Stimulated activated CD4-positive, alpha-beta T cell treated with anti-CD3 and anti-CD28 coated beads, Interleukin-4, amount 100 ng/mL, for 1 hour (primary cell): ENCODE measurements at places on chromosomes 16 and 17.

DNA sequence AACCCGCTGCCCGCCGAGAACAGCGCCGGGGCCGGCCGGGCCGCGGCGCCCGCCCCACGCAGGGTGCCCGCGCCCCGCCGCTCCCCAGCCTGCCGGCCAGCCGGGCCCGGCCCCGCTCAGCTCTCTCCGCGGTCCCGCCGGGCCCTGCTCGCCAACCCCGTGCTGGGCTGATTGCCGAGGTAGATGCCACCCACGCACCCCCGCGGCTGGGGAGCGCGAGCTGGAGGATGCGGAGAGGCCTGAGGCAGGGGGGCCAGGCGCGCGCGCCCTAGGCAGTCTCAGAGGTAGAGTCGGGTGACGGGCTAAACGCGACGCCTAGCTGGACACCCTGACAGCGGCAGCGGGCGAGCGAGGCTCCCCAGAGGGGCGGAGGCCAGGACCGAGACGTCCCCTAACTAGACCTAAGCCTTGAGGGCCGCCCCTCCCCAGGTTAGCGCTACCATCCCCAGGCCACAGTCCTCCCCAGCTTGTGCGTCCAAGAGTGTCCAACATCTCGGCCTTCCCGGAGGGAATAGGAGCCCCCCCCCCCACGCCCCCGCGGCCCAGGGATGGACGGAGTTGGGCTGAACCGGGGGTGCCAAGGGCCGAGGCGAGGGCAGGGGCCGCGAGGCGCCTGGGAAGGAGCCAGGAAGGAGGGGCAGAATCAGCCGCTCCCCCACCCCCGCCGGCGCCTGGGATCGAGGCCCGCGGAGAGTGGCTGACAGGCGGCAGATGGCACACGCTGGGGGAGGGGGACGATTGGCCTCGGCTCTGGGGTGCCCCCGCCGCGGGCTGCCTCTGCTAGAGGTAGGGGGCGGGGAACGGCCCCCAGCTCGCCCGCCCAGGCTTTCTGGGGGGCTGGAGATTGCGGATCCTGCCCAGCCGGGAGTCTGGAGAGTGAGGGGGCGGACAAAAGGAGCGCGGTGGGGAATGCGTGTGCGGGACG is 2.5 kb upstream of the ZNF423 start:
- peak; percentile 62 for DNase-seq

DNA sequence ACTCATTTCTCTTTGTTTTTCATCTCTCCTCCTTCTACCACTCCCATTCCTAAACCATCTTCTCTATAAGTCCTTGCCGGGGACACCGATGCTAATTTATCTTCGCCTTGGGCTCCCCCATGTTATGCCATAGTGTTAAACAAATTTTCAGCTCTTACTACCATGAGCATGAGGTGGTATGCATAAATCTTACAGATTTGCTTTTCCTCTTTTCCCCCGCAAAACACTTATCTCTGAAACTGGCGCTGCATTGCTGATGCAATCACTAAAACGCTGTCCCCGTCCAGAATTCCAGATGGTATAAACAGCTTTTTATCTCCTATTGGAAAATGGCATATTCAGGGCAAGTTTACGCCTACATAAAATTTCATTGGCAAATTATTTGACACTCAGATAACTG is 673.6 kb upstream of the CDH8 start:
- DNase-seq = no peak

GRCh38 chr16:4309833-4310266 is 6.0 kb upstream of the GLIS2 start:
- peak; percentile 61 for DNase-seq

GRCh38 chr16:28846933-28847273 is 755 bp upstream of the TUFM start:
- no peak for DNase-seq

- peak; percentile 59 for DNase-seq
Measured at GRCh38 chr17:17783116-17783824, 53.5 kb downstream of the SREBF1 start.

GRCh38 chr17:4965311-4965986 is 2.2 kb downstream of the SPAG7 start:
- DNase-seq = no peak

- no peak for DNase-seq
Measured at GRCh38 chr16:56583351-56584168, 5.8 kb upstream of the MT3 start.

DNA sequence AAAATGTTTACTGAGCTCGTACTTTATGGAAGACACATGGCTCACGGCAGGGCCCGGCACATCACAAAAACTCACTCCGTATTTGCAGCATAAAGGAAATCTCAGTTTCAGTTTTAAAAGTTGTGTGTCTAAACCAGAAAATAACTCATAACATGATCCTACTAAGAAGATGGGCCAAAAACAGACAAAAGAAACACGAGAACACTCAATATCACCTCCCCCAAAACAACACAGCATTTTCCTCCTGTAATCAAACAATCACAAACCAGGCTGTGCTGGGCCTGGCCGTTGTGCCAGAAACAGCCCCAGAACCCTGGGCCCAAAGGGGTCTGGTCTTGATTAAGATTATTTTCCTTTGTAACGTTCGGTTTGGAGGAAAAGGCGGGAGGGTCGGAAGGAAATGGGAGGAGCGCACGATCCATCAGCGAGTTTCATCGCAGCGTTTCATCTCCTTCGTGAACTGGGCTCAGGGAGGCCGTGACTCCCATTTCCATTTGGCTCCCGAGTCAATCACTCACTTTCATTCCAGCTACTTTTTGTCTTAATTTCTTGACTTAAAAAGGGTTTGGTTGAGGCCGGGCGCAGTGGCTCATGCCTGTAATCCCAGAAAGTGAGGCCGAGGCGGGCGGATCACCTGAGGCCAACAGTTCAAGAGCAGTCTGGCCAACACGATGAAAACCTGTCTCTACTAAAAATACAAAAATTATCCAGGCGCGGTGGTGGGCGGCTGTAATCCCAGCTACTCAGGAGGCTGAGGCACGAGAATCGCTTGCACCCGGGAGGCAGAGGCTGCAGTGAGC is 61.4 kb downstream of the NXN start:
- no peak for DNase-seq

DNA sequence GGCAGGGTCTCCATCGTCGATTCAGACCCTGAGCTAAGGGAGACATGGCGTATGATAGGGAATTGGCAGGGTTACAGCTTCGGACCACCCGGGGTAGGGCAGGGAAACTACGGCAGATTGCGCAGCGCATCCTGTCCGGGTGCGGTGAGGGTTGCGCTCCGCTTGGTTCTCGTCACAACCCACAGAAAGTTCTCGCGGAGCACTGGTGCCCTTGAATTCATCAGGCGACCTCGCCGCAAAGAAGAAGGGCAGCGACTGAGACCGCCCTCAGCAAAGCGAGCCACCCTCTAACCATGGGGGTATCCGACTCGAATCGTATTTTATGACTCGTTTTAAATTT is 1.2 kb downstream of the HS3ST3B1 start:
- peak; percentile 62 for DNase-seq

DNA sequence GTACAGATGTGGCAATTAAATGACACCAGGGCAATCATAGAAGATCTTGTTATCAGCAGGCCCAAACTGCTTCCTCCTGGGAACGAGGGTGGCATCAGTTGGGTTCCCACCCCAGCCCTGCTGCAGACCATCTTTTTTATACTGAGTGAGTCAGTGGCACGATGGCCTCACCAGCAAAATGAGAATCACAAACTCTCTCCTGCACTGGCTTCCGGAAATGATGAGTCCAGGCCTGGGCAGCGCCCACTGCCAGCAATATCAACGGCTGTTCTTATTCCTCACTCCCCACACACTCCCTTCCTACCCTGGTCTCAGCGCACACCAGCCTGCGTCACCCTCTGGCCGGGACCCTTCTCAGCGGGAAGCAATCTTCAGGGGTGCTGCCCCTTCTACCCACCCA is 340.3 kb downstream of the FOXL1 start:
- DNase-seq = no peak

- no peak for DNase-seq
Measured at GRCh38 chr17:12530161-12530560, 135.5 kb upstream of the MYOCD start.

DNA sequence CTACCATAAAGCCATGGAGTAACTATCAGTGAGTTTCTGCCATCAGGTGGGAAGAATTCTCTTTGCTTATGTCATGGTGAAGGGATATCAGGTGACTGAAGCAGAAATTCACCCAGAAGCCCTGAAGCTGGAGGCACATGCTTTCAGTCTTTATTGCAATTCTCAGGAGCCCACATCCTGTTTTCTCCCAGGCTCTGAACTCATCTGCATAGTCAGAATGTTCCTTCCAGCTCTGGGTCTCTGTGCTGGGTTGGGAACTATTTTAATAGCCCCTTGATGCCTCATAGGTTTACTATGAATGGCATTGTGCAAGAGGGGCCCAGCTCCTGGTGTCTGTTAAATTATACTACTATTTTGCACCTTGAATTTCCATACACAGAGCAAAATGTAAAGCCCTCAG is 198.4 kb upstream of the SOX9 start:
- no peak for DNase-seq

DNA sequence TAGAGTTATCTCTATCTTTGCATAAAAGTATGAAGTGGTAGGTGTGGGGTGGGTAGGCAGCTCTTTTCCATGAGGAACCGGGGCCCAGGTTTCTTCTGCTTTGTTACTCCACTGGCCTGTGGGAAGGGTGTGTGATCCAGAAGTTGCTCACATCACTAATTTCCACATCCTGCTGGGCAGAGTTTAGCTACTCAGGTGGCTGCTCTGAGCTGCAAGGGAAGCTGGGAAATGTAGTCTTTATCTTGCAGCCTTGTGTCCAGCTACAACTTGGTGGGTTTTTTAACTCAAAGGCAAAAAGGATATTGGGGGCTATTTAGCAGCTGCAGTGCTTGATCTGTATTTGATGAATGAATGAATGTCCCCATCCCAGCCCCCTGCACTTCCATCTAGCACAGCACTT is 335.3 kb downstream of the SNX29 start:
- DNase-seq = no peak

DNA sequence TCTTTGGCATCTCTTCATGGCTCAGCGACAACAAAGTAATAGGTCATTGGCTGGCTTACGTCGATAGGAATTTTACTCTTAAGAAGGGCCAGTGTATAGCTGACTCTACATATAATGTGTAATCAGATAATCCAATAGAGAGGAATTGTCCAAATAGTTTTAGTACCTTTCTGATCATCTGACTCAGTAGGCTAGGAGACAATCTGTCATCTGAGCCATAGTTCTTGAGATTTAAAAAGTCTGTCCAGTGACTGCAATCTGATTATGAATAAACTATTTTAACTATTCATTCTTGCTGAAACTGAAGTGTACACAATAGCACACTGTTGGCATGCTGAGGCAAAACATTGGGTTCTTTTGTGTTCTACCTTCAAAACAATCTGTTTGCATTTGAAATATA is 21.4 kb upstream of the NOL11 start:
- no peak for DNase-seq

DNA sequence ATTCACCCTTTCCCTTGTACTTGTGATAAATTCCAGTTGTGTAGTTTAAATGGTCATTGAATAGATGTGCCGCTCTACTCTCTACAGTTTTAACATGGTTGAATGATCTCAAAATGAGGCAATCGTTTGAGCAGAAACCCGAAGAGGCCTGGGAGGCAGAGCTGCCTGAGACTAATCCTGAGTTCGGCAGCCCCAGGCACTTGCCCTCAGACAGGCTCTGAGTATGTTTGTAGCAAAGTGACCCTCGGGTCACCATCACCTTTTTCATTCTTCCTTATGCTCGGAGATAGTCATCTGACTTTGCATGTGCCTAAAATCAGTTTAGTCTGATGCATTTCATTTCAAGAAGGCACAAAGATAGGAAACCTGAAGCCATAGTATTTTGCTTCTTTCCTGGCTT is 184.0 kb upstream of the RBFOX1 start:
- DNase-seq = no peak

- no peak for DNase-seq
Measured at GRCh38 chr17:33258296-33258695, 34.8 kb downstream of the ASIC2 start.

- DNase-seq = no peak
Measured at GRCh38 chr16:81661082-81661481, 118.0 kb upstream of the PLCG2 start.

DNA sequence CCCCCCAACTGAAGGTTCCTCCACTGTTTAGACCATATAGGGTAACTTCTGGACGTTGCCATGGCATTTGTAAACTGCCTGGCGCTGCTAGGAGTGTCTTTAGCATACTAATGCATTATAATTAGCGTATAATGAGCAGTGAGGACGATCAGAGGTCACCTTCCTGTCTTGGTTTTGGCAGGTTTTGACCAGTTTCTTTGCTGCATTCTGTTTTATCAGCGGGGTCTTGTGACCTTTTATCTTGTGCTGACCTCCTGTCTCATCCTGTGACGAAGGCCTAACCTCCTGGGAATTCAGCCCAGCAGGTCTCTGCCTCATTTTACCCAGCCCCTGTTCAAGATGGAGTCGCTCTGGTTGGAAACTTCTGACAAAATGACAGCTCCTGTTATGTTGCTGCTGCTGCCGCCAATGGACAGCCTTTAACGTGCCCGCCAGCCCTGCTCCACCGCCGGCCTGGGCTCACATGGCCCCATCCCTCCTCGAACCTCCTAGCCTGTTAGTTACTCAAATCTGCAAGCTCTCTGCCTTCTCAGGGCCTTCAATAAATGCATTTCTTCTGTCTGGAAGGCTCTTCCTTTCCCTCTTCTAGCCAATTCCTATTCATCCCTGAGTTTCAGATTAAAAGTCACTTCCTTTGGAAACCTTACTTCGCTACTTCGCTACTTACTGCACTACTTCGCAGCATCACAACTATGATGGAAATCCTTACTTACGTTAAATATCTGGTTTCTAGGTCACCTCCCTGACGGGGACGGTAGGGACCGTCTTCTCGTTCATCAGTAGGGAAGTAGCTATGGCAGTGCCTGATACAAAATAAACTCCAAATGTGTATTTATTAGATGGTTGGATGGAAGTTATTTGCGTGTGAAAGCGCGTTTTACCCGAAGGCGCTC is 640 bp upstream of the NAGLU start:
- no peak for DNase-seq

DNA sequence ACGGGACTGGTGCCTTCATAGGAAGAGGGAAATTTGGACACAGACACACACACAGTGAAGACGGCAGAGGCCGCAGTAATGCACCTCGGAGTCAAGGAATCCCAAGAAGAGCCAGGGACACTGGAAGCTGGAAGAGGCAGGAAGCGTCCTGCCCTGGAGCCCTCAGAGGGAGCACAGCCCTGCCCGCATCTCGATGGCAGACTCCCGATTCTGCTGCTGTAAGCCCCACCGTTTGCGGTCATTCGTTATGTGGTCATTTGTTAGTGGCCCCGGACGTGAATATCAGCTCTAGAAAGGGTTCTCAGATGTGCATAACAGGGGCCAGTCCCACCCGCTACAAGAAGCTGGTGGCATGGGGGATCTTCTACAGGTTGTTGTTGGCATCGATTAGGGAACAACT is 316.6 kb downstream of the FOXL1 start:
- DNase-seq = no peak

- no peak for DNase-seq
Measured at GRCh38 chr17:35998756-35999155, 2.6 kb downstream of the CCL15 start.

- peak; percentile 23 for DNase-seq
Measured at GRCh38 chr16:28189245-28189644, 22.5 kb downstream of the XPO6 start.
